Neural crest cell (in vitro differentiated cells): ENCODE measurements at places on chromosomes 4 and X. TPM values are rescaled to one million over a fixed set of nuclear protein-coding genes. Genes with fewer than 3 reads are reported as not detected.

Gene BMPR1B
- total RNA-seq = 24.9 and 26.8 TPM in 2 replicates

Gene ZCCHC12
- 2.8 and 3.7 TPM in 2 replicates for total RNA-seq

Gene MAGEB10
- not detected in 2 replicates for total RNA-seq

- no peak for DNase-seq
Measured at GRCh38 chr4:183335369-183335940, 13.2 kb upstream of the CLDN24 start.

DNA sequence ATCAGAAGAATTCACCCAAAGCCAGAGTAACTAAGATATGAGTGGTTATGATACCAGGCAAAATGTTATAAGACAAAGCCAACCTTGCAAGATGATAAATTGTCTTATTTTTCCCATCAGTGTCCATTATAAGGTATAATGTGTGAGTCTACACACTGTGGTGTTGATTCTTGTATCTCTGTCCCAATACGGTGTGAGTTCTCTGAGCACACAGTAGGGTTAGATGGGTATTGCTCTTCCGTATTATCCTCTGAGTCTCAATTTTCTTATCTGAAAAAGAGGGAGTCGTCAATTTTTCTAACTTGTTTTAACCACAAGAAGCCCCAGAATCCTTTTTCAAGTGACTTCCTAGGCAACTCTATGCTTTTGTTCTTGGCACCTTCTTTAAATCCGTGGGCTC, 69.9 kb downstream of the HMGB2 start:
- DNase-seq = no peak

Gene TMEM156
- not detected in 2 replicates for total RNA-seq

Gene SH3D19
- total RNA-seq = 25.1 and 28.6 TPM in 2 replicates

DNA sequence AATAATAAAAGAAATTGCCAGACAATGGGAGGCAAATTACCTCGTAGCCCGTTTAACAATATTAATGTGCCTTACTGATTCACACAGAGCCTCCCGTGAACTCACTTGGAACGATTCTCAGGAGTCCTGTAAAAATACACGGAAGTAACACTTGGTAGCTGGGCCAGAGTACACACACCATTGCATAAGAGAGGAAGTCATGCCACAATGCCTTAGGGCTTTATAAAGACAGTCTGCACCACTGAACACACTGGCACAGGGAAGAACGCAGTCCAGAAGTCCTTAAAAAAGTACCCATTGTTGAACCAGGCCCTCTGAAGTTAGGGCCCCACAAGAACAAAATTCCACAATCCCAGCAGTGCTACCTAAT, 15.1 kb downstream of the SLC2A9 start:
- DNase-seq = no peak

DNA sequence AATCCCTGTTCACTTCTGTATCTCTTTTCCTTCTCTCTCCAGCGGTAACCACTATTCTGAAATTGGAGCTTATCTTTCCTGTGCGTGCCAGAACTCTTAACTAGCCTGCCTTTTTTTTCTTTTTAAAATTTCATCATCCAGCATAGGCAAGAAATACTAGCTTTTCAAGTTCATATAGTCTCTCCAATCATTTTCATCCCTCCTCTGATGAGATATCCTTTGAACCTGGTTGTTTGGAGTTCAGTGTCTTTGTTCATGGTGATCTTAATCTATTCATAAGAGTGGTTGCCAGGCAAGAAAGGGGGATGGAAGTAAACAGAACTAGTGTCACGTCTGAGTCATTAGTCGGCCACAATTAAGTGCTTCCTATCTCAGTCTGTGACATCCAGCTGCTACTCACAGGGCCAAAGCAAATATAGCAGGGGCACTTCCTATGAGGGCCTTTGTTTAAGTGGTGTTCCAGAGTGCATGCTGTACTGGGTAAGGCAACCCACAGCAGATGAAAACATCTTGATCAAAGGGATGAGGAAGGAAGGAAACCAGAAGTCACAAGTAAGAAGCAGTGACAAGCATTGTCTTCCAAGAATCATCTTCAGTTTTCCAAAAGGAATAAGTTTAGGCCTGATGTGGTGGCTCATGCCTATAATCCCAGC, 56.4 kb upstream of the XIAP start:
- no peak for DNase-seq

DNA sequence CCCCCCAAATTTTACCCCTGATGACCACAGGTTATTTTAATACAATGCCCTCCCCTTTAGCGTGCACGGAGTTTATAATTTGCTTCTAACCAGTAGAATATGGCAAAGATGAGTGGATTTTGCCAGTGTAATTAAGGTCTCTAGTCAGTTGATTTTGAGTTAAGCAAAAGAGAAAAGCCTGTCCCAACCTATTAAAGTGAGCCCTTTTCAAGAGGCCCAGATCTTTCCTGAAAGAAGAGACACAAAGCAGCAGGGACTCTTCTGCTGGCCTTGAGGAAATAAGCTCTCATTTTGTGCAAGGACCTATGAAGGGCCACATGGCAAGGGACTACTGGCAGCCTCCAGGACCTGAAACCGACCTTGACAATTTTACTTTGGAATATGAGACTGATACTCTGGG, 61.9 kb upstream of the GABRG1 start:
- DNase-seq = no peak

- no peak for DNase-seq
Measured at GRCh38 chrX:19198473-19198872, 76.2 kb upstream of the ADGRG2 start.

Gene GAGE12F
- total RNA-seq = not detected in 2 replicates

GRCh38 chrX:23637187-23637586, 30.1 kb upstream of the PRDX4 start:
- DNase-seq = no peak

DNA sequence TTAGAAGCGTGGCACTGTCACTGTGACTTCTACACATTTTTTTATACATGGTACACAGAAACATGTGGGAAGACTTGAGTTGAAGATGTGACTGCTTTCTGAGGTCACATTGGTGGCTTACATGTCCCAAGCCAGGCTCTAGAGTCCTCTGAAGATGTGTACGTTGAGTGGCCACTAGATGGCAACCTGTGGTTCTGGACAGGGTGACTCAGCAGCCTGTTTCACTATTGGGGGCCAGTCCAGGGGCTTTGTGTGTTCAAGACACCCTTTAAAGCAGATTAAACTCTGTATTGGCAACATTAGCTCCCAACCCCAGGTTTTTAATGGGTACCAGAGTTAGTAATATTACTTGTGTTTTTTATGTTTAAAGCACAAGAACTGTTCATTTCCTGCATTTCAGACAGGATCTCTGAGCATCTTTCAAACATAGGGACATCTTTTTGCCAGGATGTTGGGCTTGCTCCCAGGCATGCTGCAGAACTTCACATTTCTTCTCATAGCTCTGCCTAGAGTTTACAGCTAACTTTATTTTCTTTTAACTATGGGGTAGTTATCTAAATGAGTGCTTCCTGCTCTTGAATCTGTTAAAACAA, 53.0 kb downstream of the DCUN1D4 start:
- DNase-seq = peak; percentile 46

Gene GAGE1
- total RNA-seq = not detected in 2 replicates
